ENCODE measurements at places on chromosomes 6 and 20.

GRCh38 chr6:116370760-116371119 lies at the start of gene DSE:
Gene DSE, plus strand, starts transcription at chr6:116370947. Its CDS starts 28,304 bp downstream, at chr6:116399251.
- peak; percentile 95 for DNase-seq

DNA sequence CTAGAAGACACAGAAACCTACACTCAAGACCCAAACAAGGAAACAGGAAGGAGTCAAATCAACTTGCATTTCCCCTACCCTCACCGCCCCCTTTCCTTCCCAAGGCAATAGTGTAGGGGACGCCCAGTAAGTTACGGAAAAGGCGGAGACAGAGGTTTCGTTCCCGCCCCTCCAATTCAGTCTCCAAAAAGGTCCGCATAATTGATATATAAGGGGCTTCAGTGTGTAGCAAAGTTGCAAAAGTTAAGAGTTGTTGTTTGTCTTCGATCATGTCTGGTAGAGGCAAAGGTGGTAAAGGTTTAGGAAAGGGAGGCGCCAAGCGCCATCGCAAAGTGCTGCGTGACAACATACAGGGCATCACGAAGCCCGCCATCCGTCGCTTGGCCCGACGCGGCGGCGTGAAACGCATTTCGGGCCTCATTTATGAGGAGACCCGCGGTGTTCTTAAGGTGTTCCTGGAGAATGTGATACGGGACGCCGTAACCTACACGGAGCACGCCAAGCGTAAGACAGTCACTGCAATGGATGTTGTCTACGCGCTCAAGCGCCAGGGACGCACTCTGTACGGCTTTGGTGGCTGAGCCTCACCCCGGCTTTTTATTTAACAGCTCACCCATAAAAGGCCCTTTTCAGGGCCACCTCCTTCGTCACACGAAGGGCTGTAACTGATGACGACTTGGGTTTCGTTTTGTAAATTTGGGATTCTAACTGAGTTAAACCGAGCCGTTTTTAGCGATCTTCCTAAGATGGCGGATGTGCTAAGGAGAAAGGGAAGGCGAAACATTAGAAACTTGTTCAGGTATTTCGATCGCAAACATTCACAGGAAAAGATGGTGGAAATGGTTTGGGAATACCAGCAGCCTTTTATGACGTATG lies 124.6 kb upstream of the BTN3A2 start:
- DNase-seq, result peak; percentile 78

DNA sequence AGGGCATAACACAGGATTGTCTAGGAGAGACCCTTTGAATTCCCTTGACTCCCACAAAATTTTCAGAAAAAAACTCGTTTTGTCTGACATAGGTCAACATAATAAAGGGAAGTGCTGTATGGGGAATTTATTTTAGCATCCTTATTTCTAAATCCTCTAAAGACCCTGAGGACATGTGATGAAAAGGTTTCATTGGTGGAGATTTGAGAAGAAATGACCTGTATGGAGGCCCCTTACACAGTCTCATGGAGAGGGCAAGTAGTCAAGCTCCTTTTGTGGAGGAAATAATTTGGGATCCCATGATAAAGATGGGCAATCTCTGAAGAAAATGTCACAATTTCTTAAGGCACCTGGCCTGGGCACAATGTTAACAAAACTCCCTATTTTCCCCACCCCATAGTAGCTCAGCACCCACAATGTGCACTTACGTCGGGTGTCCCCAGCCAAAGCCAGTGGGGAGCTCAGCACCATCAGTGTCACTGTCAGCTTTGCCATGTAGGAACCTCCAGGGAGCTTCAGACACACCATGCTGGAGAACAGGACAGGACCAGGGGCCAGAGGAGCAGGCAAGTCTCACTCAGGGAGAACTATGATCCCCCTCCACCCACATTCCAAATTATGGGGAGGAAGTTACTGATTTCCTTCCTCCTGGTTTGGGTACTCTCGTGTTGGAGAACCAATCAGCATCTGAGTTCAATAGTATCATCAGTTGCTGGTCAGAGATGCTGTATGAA lies at the start of gene HLA-DRB5:
Gene HLA-DRB5 (minus strand): TSS at position 591 of the 734 bp plus-strand sequence. CDS start 63 bp downstream, at position 528.
- DNase-seq, result peak; percentile 65

- DNase-seq, result no peak
Measured at GRCh38 chr20:59159493-59160376, 3.9 kb upstream of the ZNF831 start.

DNA sequence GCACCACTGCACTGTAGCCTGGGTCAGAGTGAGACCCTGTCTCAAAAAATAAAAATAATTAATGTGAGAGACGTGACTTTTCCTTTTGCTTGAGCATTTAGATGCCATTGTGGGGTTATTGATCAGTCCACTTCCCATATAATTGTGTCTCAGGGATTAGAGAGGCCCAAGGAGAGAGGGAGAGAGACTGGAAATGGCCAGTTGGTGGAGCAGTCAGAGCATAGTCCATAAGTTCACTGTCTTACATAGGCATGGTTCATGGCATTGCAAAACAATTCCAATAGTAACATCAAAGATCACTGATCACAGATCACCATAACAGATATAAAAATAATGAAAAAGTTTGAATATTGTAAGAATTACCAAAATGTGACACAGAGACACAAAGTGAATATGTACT lies 15.2 kb upstream of the SDHAF4 start:
- no peak for DNase-seq

GRCh38 chr6:131949620-131949908 lies 1.6 kb downstream of the CCN2 start:
- DNase-seq, result no peak

DNA sequence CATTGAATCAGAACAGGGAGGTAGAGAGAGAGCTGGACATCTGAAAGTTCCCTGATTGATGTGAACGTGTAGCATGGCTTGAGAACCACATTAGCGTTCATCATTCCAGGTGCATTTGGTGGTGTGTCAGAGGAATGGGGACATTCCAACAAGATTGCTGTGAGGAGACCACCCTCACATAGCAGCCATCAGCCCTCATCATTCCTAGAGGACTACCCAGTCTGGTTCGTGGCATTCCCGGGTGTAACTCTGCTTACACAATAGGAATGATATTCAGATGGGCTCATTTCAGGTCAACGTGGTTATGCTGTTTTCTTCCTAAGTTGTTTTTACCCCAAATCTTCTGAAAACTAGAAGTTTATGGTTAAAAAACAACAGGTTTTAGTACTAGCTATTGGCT lies 62.2 kb upstream of the KLHL31 start:
- no peak for DNase-seq

DNA sequence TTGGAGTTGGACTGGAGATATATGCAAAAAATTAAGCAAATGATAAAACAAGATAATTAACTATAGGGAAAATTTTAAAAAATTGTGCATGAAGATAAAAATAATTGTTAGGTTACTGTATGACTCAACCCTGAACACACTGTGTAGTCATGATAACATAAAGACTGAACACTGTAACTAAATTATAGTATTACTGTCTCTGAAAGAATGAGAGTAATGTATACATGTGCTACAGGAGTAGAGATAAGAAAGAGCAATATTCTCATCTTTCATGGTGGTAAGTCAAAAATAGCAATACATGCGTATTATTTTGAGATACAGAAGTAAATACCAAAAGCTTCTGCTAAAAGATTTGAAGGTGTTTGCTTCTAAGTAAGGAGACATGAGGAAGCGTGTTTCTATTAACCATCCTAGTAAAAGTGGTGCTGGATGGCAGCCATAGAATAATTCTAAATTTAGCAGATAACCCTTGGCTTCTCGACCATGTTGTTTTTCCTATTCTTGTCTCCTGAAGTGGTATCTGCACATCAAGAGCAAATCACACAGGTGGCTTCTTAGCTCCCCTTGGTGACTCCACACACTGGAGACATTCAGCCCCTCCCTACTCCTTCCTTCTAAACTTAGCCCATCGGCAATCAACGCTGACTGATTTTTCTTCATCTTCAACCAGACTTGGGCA lies 390.6 kb upstream of the PLCB4 start:
- no peak for DNase-seq

DNA sequence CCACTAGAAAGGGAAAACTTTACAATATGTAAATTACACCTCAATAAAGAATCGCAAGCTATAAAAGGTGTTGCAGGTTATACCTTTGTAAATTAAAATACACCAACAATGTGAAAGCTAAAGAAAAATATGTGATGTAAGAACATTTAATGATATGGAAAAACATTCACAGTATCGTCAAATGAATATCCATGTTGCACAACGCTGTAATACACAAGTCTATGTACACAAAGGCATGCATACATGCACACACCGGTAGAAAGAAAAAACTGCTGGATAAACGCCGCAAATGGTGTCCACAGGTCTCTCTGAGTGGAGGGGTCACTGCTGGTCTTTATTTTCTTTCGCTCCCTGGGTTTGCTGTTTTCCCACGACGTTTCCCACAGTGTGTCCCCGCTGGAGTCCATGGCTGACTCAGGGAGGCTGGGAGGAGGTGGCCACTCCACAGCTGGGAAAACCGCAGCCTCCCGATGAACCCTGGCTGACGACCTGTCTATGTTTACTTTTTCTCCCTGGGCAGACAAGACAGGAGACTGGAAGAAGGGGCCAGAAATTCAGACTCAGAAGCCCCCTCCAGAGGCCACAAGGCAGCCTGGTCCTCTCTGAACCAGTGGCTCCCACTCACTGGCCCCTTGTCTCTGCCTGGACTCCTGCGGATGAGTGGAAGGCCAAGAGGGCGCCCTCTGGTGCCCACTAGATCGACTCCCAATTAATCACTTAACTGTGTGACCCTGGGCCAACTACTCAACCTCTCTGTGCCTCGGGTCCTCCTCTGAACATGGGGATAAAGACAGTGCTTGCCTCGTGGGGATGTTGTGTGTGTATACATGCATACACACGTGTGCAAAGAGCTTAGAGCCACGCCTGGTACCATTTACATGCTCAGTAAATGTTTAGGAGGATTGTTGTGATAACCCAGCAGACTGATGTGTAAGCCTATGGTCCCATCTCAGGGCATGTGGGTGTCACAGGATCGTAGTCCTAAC lies 12.8 kb upstream of the BPI start:
- peak; percentile 74 for DNase-seq

- DNase-seq, result no peak
Measured at GRCh38 chr6:4179960-4180651, 44.7 kb upstream of the ECI2 start.

- DNase-seq, result no peak
Measured at GRCh38 chr20:2559279-2559626, 22.9 kb downstream of the TMC2 start.

DNA sequence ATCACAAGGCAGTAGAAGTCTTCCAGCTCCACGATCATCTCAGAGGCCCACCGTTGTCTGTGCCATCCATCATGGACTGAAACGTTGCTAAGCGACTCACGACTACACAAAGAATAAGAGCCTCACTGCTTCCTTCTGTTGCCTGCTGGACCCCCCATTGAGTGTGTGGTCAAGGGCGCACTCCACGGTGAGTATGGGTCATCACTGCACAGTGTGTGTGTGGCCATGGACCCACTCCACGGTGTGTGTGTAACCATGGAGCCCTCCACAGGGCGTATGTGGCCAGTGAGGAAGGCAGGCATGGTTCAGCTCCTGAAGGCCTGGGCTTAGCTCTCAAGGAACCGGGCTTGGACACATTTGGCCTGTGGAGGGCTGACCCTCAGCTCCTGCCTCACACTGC lies 123.4 kb upstream of the AFDN start:
- peak; percentile 24 for DNase-seq

DNA sequence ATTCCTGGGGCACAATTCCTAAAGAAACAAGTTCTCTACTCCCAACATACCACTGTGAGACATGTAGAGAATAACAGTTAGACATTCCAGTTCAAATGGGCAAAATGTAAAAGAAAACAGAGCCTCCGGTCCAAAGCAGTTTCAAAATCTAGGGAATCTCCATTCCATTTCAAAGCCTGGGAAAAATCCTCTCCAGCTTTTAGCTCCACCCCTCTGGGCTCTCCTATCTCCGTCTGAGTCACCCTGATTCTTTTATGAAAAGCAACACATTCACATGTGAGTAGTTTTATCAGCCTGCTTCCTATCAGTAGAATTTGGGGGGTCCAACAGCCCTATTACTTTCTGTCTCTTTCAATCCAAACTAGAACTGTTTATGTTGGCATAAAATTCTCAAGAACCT lies 3.7 kb downstream of the CSNK2A1 start:
- no peak for DNase-seq

Data from aorta (tissue), 5 donors.